Activated gamma-delta T cell treated with anti-CD3 and anti-CD28 coated beads, Interleukin-2, amount 50 U/mL, for 16 hours (primary cell): ENCODE measurements at places on chromosomes 1 and 21.

- no peak for DNase-seq
These were observed 10.4 kb downstream of the STX6 start for GRCh38 chr1:181012203-181012745.

DNA sequence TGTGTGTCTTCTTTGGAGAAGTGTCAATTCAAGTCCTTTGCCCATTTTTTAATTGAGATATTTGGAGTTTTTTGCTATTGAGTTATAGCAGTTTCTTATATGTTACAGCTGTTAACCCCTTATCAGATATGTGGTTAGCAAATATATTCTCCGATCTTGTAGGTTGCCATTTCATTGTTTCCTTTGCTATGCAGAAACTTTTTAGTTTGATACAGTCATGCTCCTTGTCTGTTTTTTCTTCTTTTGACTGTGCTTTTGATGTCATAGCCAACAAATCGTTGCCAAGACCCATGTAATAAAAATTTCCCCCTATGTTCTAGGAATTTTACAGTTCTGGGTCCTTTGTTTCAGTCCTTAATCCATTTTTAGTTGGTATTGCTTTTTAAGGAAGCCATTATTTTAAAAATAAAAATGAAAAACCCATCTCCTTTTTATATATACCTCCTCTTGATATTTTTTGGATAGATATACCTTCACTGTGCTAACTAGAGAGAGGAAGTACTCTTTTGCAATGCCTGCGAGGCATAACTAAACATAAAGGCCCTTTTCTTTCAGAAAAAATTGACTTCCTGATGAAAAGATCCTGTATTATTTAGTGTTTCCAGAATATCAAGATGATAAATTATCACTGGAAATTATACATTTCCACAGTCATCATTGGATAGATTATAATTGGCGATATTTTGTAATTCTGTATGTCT, 127.8 kb downstream of the HS2ST1 start:
- no peak for DNase-seq

- no peak for DNase-seq
These were observed 28.5 kb upstream of the EPS8L3 start for GRCh38 chr1:109792056-109792831.

- no peak for DNase-seq
These were observed 2.9 kb upstream of the TSPAN2 start for GRCh38 chr1:115092175-115092574.

GRCh38 chr1:215405211-215405610, 161.9 kb upstream of the KCTD3 start:
- no peak for DNase-seq

DNA sequence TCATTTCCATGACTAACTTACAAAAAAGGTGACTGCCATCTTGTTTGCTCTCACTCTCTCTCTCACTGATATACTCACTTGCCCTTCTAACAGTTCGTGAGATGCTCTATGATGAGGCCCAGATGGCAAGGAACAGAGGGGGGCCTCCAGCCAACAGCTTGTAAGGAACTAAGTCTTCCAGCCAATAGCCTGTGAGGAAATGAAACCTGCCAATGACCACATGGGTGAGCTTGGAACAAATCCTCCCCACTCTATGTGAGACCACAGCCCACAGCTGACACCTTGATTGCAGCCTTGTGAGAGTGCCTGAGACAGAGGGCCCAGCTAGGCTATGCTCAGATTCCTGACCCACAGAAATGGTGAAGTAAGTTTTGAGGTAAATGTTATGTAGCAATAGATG, 153.7 kb downstream of the HHIPL2 start:
- no peak for DNase-seq

DNA sequence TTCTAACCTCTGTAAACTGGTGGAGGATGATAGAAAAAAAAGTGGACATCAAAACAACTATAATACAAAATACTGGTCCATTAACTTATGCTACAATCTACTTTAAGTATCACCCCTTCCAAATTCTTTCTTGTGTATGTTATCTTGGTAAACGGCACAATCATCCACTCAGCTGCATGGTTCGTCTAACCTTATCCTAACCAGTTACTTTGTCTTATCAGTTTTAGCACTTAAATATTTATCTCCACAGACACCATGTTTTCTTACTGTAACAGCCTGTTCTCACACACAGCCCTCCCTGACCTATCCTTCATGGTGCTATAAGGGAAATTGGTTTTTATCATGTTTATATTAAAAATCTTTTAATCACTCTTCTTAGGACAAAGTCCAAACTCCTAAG, 157.2 kb downstream of the PTGER3 start:
- DNase-seq, result no peak

DNA sequence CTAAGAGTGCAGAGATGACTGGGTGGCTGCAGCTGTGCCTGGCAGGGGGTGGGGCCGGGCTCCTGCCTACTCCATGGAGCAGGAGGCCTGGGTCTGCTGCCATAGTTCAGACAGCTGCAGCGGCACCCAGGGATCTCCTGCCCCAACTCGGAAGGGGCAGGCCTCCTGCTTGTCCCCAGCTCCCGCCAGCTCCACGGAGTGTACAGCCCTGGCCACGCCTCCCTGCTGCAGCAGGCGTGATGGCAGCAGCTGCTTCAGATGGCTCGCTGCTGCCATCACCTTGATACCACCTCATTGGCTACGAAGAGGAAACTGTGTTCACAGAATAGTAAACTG, 35.9 kb downstream of the ACTL8 start:
- no peak for DNase-seq

GRCh38 chr1:14435368-14436023, 163.0 kb upstream of the KAZN start:
- DNase-seq, result no peak

GRCh38 chr1:156691665-156692440, 13.5 kb downstream of the CRABP2 start:
- DNase-seq, result no peak

- no peak for DNase-seq
These were observed 187.8 kb downstream of the EIF4G3 start for GRCh38 chr1:20988943-20989342.

GRCh38 chr1:29801003-29801402, 564.7 kb downstream of the PTPRU start:
- no peak for DNase-seq

GRCh38 chr1:106768077-106768476, 288.4 kb upstream of the PRMT6 start:
- DNase-seq, result no peak

- DNase-seq, result no peak
These were observed 4.1 kb downstream of the NOC2L start for GRCh38 chr1:954927-955326.

DNA sequence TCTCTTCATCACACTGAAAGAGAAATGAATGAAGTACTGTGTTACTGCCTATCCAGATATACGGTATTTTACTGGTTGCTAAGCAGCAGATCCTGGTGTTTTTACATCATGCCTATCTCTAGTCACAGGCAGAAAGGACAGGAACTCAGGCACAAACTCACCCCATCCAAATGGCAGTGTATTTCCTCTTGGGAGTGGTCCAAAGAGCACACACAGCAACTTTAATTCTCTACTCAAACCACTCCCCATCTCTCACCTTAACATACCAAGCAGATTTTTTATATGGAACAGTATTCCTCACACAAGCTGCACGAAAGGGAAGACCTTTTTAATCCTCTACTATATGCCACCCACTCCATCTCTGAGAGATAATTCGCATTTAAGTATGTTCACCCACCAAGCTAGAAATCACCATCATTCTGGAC, 27.3 kb downstream of the EIF4G3 start:
- DNase-seq, result no peak
